ENCODE measurements at places on chromosomes 6 and 20.
A peak's percentile ranks its signal among the peaks of the same experiment; 100 is the strongest.

DNA sequence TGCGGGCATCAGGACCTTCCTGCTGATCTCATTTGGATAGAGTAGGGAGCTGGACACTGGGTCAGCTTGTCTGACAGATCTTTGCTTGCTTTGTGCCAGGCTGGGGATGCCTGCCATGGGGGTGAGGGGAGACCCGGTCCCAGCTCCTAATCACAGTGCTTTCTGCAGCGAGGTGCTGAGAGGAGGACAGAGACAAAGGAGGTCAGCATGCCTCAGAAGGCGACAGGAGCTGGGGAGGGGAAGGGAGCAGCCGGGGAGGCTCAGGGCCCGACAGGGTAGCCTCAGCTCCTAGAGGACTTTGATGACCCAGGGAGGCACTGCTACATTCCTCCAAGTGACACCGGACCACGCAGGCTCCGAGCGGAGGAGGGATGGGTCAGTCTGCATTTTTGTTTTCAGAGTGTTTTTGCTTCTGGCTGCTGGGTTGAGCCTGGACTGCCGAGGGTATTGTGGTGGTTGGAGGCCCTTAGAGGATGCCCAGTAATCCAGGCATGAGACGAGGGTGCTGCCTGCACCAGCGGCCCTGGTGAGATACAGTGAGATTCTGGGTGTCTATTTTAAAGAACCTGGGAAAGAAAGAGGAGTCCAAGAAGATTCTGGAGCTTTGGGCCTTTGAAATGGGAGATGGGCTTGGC lies 7.8 kb downstream of the RBM38 start:
- no peak for DNase-seq

DNA sequence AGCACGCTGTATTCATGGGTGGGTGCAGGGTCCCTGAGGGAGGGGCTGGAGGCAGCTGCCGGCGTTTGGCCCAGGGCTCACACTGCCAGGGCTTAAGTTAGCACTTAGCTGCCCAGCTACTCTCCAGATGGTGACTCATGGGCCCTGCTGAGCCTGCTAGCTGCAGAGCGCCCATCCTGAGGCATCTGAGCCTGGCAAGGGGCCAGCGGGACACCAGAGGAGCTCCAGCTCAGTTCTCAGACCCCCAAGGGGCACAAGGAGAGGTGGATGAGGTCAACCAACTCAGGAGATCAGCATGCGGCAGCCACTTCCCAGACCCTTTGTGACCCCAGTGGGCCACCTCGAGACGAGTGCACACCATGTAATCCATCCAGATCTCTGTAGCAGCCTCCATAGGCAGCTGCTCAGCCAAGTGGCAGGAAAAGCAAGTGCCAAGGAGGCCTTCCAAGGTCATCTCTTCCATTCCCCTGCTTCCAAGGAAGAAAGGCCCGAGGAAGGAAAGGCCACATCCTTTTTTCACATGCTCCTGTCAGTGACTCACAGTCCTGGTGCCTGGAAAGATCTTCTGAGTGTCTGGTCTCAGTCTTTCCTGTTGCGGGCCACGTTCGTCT lies 35.3 kb downstream of the FOXP4 start:
- peak; percentile 54 for DNase-seq

DNA sequence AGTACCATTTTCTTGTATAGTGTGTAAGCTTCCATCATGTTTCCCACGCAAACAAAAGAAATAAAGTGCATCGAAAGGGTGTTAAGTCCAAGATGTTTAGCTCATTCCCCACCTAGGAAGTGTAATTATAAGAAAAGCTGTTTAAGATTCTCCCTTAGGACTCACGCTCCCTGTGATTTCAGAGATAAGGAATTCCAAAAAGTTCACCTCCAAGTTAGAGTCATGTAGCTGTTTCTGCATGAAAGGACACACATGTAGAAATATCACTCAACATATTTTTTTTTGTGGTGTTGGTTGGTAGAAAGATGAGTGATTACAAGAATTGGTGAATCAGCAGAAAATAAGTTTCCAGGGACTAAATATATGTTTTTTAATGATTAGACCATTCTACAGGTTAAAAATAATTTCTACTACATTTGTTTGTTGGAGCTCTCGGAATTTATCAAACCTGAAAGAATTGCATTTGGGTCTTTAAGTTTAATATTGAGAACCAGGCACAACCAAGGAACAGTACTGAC lies 10.4 kb downstream of the OPN5 start:
- DNase-seq, result no peak

GRCh38 chr6:108793516-108794251 lies 54.5 kb upstream of the ARMC2 start:
- no peak for DNase-seq

DNA sequence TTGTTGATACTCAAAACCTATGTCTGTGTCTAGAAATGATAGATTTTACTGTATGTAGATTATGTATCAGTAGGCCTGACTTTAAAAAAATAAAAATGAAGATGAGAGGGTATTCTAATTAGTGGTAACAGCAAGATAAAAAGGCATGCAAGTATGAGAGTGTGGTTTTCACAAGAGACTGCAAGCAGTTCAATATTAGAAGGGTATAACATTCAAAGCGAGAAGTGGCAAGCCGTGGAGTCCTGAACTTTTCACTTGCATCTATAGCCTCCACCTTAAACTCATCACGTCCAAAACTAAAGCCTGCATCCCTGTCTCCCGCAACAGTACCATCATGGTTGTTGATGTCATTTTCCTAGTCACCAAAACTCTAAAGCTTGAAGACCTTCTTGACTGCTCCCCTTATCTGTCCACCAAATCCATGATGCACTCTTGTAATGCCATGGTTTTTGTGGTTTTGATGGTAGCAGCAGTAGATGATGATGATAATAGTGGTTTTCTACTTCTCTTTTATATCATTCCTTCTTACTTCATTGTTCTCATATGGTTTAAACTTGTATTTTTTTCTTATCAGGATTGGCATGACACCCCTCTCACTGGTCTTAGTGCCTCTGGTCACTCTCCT lies 9.2 kb upstream of the CGA start:
- no peak for DNase-seq

DNA sequence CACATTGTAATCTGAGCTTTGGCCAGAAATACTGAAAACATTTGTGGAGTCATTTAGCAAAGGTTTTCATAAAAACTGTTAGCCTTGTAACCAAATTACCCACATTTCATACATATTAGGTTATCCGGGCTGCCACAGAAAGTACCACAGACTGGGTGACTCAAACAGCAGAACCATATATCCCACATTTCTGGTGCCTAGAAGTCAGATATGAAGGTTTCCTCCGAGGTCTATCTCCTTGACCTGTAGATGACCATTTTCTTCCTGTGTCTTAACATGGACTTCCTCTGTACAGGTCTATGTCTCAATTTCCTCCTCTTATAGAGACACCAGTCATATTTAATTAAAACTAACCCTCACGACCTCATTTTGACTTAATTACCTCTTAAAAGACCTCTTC lies 49.5 kb upstream of the SMIM28 start:
- no peak for DNase-seq

- peak; percentile 73 for DNase-seq
Observed at GRCh38 chr20:63686492-63687321, 9.7 kb upstream of the TNFRSF6B start.
